ENCODE measurements at places on chromosomes 16 and 17.

DNA sequence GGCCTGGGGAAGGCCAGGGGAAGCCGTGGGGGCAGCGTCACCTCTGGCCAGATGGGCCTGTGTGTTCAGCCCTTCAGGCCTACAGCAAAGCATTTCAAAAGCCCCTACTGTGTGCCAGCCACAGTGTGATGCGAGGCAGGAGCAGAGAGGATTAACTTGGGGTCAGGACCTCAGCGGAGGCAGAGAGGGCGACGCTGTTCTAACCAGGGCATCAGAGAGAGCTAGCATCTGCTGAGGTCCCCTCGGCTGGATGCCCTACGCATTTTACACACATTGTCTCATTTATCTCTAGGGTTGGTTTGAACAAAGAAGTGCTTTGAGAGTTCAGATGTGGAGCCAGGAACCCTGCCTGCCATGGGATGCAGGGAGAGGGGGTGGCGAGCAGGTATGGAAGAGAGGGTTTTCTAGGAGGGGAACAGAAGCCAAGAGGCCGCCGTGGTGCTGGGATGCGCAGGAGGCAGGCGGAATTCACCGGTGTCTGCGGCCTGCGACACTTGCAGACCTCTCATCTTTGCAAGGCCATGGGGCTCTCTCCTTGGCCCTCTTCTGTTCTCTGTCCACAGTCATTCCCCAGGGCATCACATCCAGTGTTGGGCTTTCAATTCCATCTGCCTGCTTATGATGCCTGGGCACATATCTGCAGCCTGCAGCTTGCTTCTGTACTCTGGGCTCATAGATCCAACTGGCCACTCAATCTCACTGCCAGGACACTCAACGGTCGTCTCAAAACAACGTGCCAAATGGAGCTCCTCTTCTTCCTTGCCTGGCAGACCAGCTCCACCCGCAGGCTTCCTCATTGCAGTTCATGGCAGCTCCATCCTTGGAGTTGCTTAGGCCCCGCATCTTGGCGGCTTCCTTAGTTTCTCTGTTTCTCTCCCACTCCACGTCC is 8.1 kb upstream of the NKD1 start:
- no peak for DNase-seq
- no peaks in the 10 kb centered on the region for H3K4me1 ChIP-seq
- no peak overlapping the region for H3K4me3 ChIP-seq

DNA sequence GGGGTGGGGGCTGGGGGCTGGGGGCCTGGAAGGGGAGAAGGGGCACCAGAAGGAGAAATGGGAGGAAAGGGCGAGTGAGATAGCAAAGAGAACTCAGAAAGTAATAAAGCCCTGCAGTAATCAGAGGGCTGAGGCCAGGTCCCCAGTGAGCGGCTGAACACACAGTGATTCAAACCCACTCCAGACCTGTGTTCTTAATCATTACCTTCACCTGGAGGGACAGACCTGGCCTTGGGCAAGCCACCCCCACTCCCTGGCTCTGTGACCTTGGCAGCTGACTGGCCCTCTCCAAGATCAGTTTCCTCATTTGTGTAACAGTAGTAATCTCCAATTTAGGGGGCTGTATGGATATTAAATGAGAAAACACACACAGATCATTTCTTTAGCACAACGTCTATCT is 150.4 kb downstream of the WWOX start:
- no peaks in the 10 kb centered on the region for H3K27me3 ChIP-seq
- H3K36me3 ChIP-seq: no peaks in the 10 kb centered on the region
- no peak overlapping the region for H3K27ac ChIP-seq
- no peaks in the 10 kb centered on the region for H3K4me1 ChIP-seq
- no peak overlapping the region for H3K4me3 ChIP-seq
- DNase-seq: no peak

DNA sequence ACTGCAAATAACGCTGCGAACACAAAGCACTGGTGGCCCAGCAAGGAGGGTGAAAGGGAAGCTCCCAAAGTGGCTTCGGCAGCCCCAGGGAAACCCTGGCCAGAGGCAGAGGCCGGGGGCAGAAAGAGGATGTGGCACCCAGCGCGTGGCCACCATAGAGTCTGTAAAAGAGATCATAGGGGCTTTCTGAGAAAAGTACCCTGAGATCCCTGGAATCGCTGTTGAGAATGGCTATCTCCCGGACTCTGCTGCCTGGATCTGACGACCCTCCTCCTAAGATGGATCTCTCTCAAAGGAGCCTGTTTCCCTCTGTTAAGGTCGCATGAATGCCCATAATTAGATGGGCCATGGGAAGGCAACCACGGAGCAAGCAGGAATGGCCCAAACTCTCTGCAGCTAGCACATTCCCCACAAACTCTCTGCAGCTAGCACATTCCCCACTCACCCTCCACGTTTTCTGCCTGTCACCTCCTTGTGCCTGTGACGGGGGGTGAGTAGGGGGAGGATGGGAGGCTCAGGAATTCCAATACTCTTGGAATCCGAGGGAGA is 364.4 kb downstream of the XYLT1 start:
- no peaks in the 10 kb centered on the region for H3K27me3 ChIP-seq
- no peaks in the 10 kb centered on the region for H3K4me1 ChIP-seq
- H3K36me3 ChIP-seq: peaks cover 13% of the 10 kb centered on the region
- H3K27ac ChIP-seq: no peak overlapping the region

DNA sequence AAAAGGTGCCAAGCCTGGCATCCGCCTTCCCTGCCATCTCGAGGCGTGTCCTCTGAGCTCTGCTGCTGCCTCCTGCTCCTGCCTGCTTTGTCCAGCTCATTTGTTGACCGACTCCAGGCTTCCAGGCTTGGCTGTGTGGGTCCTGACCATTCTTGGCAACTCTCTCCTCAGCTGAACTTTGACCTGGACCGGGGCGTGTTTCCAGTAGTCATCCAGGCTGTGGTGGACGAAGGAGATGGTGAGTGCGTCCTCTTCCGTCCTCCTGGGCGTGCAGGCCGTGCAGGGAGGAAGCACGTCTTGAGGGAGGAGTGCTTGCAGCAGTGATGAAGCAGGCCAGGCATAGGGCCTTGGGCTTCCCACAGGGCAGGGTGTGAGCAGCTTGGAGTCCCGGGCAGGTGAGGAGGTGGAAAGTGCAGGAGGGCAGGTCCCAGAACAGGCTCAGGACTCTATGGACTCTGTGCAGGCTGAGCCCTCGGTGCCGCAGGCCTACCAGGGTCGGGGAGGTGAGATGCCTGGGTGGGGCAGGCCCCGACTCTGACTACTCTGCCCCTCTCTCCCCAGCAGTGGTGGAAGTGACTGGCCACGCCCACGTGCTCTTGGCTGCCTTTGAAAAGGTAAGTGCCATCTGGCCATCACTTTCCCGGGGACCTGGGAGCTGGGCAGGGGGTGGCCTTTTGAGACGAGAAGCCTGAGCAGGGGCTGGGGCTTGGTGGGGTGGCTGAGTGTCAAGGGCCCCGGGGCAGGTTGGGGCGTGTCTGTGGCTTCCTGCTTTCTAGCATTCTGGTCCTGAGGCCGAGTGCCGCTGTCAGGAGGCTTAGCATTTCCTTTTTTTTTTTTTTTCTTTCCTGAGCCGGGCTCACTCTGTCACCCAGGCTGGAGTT is 28.6 kb upstream of the NUDT16L1 start:
- peaks cover 53% of the 10 kb centered on the region for H3K36me3 ChIP-seq
- H3K4me3 ChIP-seq: no peak overlapping the region
- no peak for DNase-seq
- no peak overlapping the region for H3K27ac ChIP-seq
- peaks cover 4% of the 10 kb centered on the region for H3K4me1 ChIP-seq

GRCh38 chr17:75897160-75898019 is 639 bp upstream of the TRIM65 start:
- peak overlapping the region; percentile 90 for H3K27ac ChIP-seq
- H3K4me1 ChIP-seq: peaks cover 32% of the 10 kb centered on the region
- peak overlapping the region; percentile 81 for H3K4me3 ChIP-seq
- peaks cover 22% of the 10 kb centered on the region for H3K36me3 ChIP-seq

DNA sequence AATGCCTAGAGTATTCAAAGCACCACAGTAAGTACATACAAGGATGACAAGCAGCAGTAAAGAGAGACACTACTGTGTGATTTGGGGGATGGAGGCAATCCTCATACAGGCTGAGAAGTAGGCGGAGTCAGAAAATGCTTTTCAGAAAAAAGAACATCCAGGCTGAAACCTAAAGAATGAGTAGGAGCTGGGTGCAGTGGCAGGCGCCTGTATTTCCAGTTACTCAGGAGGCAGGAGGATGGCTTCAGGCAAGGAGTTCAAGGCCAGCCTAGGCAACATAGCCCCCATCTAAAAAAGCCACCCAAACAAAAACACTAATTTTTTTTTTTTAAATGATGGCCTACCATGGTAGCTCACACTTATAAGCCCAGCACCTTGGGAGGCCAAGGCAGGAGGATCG is 10.3 kb downstream of the KANSL1 start:
- no peak overlapping the region for H3K27ac ChIP-seq
- no peaks in the 10 kb centered on the region for H3K27me3 ChIP-seq
- no peaks in the 10 kb centered on the region for H3K36me3 ChIP-seq
- peaks cover 100% of the 10 kb centered on the region for H3K4me1 ChIP-seq
- DNase-seq: no peak
- no peak overlapping the region for H3K4me3 ChIP-seq

DNA sequence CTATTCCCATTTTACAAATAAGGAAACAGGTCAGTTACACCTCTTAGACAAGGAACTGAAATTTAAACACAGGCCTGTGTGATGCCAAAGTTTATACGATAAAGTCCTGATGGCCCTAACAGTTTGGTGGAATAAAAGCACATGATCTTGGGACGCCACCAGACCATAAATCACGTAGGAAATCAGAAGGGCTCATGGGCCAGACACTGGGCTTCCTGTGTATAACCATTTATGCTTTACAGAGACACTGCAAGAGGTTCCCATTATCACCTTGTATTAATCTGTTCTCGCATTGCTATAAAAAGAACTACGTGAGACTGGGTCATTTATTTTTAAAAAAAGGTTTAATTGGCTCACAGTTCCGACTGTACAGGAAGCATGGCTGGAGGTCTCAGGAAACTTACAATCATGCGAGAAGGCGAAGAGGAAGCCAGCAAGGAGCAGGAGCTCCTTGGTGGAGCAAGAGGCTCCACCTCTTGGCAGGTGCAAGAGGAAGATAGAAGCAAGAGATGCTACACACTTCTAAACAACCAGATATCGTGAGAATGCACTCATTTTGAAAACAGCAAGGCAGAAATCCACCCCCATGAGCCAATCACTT is 124.0 kb upstream of the MON1B start:
- no peak for DNase-seq
- no peak overlapping the region for H3K27ac ChIP-seq
- H3K4me1 ChIP-seq: no peaks in the 10 kb centered on the region
- no peaks in the 10 kb centered on the region for H3K27me3 ChIP-seq
- no peak overlapping the region for H3K4me3 ChIP-seq

GRCh38 chr16:4723071-4723767 is 10.9 kb downstream of the ANKS3 start:
- DNase-seq: no peak
- no peaks in the 10 kb centered on the region for H3K4me1 ChIP-seq
- H3K4me3 ChIP-seq: no peak overlapping the region
- H3K27ac ChIP-seq: no peak overlapping the region

GRCh38 chr17:8300627-8301242 is 5.5 kb upstream of the SLC25A35 start:
- no peak overlapping the region for H3K27ac ChIP-seq
- no peak overlapping the region for H3K4me3 ChIP-seq
- no peaks in the 10 kb centered on the region for H3K27me3 ChIP-seq
- no peak for DNase-seq
- peaks cover under 1% of the 10 kb centered on the region for H3K4me1 ChIP-seq
